ENCODE measurements at places on chromosomes 4 and X.

- DNase-seq, result no peak
Observed at GRCh38 chr4:72449705-72450104, 119.3 kb downstream of the ADAMTS3 start.

DNA sequence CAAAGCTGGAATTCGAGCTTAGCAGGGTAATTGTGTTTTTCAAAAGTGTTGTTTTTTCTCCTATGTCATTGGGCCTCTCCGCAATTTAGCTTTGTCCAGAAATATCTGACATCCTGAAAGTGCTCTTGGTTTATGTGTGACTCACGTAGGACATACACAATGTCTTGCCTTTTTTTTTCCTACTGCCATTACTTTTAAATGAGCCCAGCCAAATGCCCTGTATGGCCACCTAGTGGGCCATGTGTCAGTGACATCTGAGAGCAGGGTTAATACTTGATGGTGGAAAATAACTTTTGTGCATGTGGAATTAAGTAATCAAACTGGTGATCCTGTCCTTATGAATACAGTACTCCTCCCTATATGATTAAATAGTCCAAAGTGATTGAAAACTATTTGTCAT is 1411.1 kb upstream of the TENM3 start:
- no peak for DNase-seq

DNA sequence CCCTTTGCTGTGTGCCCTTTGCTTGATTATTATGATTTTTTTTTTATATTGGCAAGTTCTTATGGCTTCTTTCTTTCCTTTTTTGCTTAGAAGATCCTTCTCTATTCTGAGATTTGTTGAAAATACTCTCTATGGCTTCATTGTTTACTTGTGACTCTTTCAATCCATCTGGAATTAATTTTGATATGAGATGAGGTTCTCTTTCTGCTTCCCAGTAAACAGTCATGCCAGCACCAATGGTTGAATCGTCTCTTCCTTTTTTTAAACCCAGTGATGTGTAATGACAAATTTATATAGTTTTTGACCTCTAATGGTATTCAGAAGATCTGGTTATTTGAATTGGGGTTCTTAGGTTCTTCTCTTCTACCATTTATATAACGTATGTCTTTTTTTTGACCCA is 121.8 kb downstream of the ARHGAP10 start:
- DNase-seq, result no peak

- DNase-seq, result no peak
Observed at GRCh38 chrX:21735038-21735767, 22.7 kb downstream of the SMPX start.

- DNase-seq, result no peak
Observed at GRCh38 chr4:53195815-53196661, 169.8 kb downstream of the SCFD2 start.

GRCh38 chr4:141301216-141301615 is 80.5 kb downstream of the ZNF330 start:
- DNase-seq, result no peak

GRCh38 chrX:127726227-127726626 is 326.0 kb downstream of the ACTRT1 start:
- no peak for DNase-seq

GRCh38 chrX:147550217-147550616 is 361.5 kb upstream of the FMR1 start:
- DNase-seq, result no peak

- DNase-seq, result no peak
Observed at GRCh38 chr4:74793757-74794381, 454 bp downstream of the BTC start.

- no peak for DNase-seq
Observed at GRCh38 chr4:105767579-105767978, 59.0 kb downstream of the GSTCD start.

GRCh38 chrX:11334165-11334564 is 41.0 kb downstream of the AMELX start:
- no peak for DNase-seq

DNA sequence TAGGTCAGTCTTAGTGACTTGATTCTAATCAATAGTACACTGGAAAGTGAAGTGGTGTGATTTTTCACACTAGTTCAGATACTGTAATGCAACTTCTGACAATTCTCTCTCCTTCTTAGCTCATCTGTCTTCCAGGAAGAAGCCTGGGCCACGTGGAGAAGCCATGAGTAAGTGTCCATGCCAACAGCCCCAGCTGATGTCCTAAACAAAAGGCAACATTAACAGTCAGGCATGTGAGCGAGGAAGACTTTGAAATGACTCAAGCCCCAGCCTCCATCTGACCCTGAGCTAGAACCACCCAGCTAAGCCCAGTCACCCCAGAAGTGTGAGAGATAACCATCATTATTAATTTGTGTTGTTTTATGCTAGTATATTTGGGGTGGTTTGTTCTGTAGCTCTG is 115.7 kb upstream of the MAGEB16 start:
- no peak for DNase-seq

GRCh38 chr4:16582526-16582925 is 315.9 kb downstream of the LDB2 start:
- no peak for DNase-seq

- peak; percentile 27 for DNase-seq
Observed at GRCh38 chrX:103254171-103254824, 657 bp downstream of the TCEAL8 start.

- no peak for DNase-seq
Observed at GRCh38 chrX:27575565-27575964, 14.6 kb upstream of the DCAF8L2 start.

GRCh38 chr4:142322996-142323395 is 523.1 kb downstream of the INPP4B start:
- DNase-seq, result no peak

GRCh38 chr4:160352637-160353036 is 1249.8 kb downstream of the RAPGEF2 start:
- DNase-seq, result no peak

DNA sequence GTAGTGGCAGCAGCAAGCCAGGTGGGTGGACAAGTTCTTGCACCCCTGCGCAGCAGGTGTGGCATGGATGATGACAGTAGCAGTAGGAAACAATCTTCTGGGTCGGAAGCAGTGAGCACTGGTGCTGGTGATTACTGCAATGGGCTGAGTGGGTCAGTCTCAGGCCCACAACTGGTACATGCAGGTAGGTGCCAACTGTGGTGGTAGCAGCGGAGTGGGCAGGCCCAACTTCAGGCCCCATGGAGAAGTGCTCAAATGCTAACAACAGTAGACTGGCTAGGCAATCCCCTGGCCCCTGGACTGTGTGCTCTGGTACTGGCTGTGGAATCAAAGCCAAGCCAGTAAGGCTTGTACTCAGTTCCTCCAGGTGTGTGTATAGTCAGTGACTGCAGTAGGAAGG is 413.7 kb downstream of the PDGFC start:
- DNase-seq, result no peak

- no peak for DNase-seq
Observed at GRCh38 chr4:39375478-39375877, 9.3 kb upstream of the RFC1 start.

- DNase-seq, result no peak
Observed at GRCh38 chr4:7341491-7342222, 93.1 kb downstream of the PSAPL1 start.

DNA sequence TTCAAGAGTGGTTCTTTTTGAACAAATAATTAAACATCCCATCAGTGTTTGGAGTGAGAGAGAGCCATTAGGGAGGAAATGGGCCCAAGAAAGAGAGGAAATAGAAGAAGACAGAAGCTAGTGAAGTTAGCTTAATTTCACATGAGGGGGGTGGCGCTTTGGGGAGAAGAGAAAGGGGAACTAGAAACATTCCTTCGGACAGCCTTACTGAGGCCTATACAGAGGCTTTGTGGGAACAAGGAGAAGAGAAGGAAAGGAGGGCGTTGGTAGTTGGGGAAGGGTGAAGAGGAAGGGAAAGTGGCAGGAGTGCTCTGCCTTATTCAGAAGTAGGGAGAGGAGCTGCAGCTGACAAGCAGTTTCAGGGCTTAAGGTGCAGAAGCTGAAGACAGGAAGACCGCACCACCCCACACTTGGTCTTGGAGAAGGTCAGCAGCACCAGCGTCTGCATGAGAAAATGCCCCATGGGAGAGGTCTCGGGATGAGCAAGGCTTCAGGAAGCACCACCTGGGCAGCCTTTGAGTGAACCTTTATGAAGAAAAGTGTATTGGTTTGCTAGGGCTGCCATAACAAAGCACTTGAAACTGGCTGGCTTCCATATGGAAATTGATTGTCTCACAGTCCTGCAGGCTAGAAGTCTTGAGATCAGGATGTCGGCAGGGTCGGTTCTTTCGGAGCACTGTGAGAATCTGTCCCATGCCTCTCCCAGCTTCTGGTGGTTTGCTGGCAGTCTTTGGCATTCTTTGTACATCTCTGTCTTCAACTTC is 85.1 kb downstream of the KIT start:
- DNase-seq, result no peak

- DNase-seq, result no peak
Observed at GRCh38 chrX:29643181-29643580, 572.2 kb upstream of the MAGEB2 start.

- DNase-seq, result no peak
Observed at GRCh38 chrX:128622296-128622695, 570.1 kb upstream of the ACTRT1 start.

GRCh38 chr4:2269206-2269531 is 7.3 kb upstream of the MXD4 start:
- DNase-seq, result no peak

- no peak for DNase-seq
Observed at GRCh38 chr4:89535251-89535650, 227.7 kb upstream of the GPRIN3 start.

DNA sequence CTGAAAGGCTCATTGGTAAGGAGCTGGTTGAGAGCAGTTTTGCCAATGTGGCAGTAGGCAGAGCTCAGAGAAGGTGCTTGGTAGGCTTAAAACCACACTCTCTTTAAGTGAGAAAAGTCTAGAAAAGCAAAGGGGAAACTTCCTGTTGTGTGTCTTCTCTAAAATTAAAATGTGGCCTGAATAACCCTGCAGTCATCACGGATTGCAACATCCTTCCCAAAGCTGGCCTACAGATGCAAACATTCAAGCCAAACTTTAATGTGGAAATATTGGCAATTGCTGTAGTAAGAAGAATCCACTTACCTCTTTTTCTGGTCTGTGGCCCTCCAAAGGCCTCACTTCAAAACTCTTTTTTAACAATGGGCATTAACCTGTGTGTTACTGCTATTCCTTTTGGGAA is 348.5 kb downstream of the OPHN1 start:
- DNase-seq, result no peak

DNA sequence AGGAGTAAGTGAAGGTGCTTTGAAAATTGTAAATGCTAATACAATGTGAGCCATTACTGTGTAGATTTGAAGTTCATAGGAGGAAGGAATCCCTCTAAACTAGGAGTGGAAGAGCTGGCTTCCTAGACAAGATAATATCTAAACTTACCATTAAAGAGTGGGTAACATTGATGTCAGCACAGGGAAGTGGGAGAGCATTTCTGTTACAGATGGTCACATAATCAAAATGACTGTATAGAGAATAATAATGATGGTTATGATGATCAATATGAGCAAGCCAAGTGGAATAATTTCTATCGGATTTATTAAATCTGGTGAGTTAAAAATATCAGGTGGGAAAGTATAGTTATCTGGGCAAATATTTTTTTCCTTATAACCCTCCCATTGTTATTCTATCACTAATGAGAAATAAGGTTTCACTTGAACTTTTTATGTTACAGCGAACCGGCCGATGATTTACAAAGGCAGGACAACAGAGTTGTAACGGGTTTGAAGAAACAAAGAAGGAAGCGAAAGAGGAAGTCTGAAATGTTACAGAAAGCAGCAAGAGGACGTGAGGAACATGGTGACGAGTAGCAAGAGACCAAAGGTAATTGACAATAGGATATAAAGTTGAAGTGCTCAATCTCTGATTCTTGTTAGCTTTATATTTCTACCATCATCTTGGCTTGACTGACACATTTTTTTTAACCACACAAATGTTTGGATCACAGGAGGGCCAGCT is 43.5 kb downstream of the FMR1NB start:
- DNase-seq, result no peak

Measured in stimulated activated CD4-positive, alpha-beta T cell treated with anti-CD3 and anti-CD28 coated beads, Interleukin-12 subunit alpha, Interleukin-12 subunit beta, amount 100 ng/mL, for 48 hours (primary cell).